ENCODE measurements at places on chromosomes 6 and 20. TPM values are rescaled to one million over a fixed set of nuclear protein-coding genes. Genes with fewer than 3 reads are reported as not detected.

GRCh38 chr6:135811170-135811569, 40.3 kb upstream of the PDE7B start:
- DNase-seq, result no peak

DNA sequence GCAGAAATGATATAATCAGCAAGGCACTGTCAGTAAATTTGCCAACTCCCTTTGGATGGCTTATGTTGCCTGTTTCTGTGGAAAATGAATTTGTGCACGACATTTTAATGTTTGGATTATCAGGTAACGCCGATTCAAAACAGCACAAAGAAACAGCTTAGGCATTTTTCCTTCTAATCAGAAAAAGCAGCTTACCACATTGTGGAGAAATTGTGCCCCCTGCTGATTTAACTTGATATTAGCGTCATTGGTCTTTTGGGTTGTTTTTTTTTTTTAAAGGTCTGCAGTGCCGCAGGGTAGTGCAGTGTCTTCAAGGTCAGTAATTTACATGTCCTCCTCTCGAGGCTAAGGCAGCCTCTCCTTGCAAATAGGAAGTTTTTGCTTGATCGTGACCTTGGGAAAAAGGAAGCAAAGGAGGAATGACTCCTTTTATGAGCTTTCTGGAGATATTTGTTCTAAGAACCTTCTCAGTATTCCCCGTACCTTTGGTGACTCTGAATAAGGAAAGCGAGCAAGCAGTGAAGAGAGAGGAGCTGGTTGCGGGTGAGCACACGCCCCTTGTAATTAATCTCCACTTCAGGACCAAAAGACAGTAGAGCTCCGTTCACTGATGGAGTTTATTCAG, 79.1 kb downstream of the ELOVL4 start:
- DNase-seq, result peak; percentile 88

DNA sequence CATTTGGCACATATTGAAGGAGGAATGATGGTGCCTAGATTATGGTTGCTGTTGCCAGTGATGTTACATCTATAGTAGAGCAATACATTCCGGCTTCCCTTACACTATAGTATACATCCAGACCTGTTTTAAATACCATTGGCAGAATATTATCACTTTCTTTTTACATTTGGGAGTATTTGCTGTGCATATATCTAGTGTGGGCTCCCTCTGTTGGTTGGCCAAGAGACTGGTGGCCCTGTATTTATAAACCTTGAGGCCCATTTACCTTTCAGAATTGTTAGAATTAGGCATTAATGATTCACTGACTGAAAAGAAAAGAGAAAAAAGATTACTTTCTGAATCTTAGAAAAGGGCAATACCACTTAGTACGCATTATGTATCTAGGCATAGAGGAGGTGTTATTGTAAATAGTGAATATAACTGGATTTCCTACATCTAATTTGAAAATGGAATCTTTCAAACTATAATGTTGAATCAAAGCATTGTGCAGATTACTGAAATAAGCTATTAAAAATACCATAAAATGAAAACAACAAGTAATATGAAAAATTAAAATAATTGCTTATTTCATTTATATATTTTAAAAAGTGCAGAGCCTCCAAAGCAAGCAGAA, 628.8 kb upstream of the MAN1A1 start:
- DNase-seq, result peak; percentile 18

MROH8 gene
- 10.5 TPM for total RNA-seq

All from tongue (tissue), 3 donors.